ENCODE measurements at places on chromosomes 6 and 20.

DNA sequence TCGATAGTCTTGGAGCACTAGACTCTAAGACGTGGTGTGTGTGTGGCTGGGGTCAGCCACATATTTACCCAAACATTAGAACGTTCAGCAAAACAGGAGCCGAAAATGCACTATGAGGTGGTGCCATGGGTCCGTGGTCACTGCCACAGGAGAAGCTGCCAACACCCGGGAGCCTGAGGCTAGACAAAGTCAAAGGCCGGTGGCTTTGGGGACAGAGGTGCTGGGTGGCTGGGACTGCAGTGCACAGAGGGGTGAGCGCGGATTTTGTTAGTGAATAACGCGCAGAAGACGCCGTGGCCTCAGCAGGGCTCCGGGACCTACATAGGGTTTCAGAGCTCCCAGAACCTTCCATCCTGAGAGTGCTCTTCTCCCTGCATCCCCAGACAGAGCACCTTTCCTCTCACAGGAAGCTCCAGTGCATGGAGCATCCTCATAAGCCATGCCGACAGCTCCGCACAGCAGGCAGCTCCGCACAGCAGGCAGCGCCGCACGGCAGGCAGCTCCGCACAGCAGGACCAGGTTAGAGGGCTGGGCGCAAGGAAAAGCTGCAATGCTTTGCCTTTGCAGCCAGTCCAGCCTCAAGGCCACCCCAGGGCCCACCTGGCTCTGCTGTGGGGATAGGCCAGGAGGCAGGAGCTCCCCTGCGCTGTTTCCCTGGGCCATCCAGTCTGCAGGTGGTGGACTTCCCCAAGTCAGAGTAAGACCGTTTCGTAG, 304.1 kb downstream of the TAF4 start:
- DNase-seq = no peak

- no peak for DNase-seq
Measured at GRCh38 chr20:58440021-58440767, 51.2 kb downstream of the VAPB start.

- no peak for DNase-seq
Measured at GRCh38 chr20:63320041-63320511, 27.1 kb downstream of the COL20A1 start.

DNA sequence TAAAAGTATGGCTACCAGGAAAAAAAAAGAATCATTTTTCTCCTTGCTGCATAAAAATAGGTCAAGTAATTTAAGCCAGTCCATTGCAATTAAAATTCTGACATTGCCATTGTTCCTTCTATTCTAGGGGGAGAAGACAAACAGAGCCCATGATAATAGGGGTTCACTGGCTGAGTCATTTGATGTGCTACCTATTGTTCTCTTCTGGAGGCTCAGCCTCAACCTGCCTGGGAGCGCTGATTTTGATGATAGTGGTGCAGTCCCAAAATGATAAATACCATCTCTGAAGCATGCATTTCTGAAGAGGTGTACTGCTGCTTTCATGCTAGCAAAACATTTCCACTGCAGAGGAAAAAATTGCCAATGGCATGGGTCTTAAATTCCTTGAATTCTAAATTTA, 5.8 kb downstream of the CITED2 start:
- DNase-seq = no peak

Data from bone marrow (tissue), 2 donors.